NCI-H2081 (cell line): ENCODE measurements at places on chromosomes 4 and X.
A peak's percentile ranks its signal among the peaks of the same experiment; 100 is the strongest.

- no peak for DNase-seq
These were observed 112.0 kb downstream of the CFAP299 start for GRCh38 chr4:80447493-80447892.

DNA sequence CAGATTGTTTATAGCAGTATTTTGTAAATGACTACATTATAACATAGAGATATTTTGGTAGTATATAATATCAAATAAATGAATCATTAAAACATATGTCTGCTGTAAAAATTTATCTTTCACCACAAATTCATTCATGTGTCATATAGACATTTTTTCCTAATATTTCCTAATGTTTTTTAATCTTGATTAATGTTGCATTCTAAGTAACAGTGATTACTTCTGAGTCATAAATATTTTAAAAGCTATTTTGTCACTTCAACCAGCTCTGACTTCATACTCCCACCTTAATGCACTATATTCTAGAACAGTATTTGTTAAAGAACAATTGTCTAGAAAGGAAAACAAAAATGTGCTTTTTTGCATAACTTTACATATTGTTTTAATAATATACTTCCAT, 904.6 kb downstream of the CCSER1 start:
- DNase-seq, result no peak

DNA sequence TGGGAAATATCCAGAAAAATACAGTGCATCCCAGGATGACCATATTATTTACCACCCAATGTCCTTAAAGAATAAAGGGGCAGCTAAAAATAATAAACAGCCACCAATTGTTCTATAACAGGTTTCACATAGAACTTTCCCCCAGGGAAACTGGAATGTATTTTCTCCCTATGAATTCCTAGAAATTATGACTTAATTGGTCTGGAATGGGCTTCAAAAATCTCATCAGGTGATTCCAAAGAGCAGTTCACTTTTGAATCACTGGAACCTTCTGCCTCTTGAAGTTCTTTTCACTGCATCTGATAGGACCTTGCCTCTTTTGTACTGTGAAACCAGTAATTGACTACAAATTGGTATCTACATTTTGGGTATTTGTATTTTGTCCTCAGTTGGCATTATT, 119.3 kb downstream of the ZNF330 start:
- DNase-seq, result no peak

- peak; percentile 27 for DNase-seq
These were observed 194.4 kb upstream of the ANK2 start for GRCh38 chr4:112855058-112855457.

DNA sequence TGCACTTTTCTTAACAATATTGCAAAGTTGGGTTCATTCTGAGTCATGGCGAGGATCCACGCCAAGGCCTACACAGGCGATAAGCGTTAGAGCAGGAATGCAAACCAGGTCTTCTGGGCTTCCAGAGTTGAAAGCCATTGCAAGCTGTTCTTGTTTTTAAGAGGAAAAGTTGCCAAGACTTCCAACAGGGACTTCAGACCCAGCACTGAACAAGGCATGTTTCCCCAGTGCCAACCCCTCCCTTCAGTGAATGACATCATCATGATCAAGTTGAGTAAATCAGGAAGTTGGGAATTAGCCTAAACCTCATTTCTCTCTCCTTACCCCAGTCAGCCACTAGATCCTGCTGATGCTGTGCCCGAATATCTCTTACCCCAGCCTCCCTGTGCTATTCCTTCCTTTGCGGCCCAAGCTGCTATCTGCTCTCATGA, 355.1 kb downstream of the HS3ST1 start:
- DNase-seq, result no peak

DNA sequence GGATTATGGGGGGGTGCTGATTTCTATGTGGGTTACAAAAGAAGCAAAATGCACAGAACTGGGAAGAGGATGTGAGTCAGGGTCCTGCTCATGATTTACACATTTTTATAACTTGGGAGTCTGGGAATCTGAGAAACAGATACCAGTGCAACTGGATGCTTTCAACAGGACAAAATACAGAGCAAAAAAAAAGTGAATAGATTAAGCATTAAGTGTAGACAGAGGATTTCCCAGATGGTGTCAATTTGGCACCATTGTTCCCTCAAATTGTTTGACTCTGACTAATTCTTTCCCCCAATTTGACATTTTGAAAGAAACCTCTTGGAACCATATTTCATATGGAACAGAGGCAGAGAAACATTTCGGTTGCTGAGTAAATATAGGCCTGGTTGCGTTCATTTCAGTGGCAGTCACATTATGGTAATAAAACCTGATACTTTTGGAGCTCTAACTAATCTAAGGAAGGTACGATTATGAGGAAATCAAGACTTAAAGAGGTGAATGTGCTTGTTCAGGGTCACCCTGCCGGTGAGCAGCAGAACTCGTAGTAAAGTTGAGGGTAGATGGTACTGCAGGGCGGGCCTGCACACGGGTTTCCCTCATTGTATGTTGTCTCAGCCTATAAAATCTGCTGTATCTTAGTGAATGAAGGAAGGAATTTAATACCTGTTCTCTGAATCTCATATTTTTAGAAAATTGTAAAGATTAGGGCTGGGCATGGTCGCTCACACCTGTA, 18.7 kb upstream of the CDKL5 start:
- no peak for DNase-seq

- DNase-seq, result no peak
These were observed 515.0 kb downstream of the INPP4B start for GRCh38 chr4:142331132-142331531.

DNA sequence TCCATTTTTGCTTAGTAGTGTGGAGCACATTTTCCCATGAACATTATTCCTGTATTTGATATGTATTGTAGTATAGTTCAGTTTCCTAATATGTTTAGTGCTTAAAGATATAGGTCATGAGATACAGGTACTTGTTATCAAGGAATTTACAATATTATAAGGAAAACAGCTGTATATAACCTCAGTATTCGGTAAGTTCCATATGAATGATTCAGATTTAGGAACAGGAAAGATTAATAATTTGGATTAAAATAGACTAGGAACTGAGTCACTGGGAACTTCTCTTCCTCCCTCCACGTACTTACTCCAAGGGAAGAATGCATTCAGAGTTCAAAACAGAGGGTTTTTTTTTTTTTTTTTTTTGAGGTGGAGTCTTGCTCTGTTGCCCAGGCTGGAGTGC, 20.0 kb downstream of the DIAPH2 start:
- no peak for DNase-seq
